WTC11 (cell line): ENCODE measurements at places on chromosomes 1 and 21.

DNA sequence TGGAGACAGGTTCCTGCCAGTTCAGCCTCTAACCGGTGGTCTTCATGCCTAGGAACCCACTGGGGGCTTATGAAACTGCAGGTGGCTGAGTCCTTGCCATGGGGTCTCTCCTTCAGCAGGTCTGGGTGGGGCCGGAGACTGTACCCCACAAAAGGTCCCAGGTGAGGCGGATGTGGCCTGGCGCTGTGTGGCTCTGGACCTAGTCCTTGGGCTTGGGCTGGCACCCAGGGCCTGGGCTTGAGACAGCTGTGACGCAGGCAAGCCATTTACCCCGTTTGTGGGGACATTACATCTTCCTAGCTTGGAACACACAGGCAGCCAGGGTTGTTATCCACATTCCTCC, 5.9 kb upstream of the SLX9 start:
- DNase-seq, result no peak

DNA sequence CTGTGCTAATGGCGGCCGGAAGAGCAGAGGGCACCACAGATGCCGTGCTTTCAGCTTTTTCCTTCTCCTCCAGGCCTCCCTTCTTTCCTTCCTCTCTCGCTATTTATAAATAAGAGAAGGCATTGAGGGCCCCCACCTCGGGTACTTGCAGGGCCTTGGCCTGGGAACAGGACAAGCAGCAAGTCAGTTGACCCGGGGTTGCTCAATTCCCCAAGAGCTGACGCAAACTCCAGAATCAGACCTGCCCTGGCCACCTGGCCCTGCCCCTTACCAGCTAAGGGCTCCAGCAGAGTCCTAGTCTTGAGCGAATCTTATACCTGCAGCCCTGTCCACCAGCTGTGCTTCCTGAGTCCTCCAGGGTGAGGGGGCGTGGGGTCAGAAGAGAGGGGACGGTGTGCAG, 13.5 kb downstream of the TNFRSF1B start:
- no peak for DNase-seq

DNA sequence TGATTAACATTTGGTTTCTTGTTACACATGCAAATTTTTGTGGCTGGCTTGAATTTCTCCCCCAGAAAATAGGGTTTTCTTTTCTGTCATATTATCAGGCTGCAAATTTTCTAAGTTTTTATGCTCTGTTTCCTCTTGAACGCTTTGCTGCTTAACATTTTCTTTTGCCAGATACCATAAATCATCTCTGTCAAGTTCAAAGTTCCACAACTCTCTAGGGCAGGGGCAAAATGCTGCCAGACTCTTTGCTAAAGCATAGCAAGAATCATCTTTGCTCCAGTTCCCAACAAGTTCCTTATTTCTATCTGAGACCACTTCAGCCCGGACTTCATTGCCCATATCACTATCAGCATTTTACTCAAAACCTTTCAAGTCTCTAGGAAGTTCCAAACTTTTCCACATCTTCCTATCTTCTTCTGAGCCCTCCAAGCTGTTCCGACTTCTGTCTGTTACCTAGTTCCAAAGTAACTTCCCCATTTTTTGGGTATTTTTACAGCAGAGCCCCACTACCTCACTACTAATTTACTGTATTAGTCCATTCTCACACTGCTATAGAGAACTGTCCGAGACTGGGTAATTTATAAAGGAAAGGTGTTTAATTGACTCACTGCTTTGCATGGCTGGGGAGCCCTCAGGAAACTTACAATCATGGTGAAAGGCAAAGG, 486.9 kb upstream of the NCAM2 start:
- no peak for DNase-seq

GRCh38 chr1:68551459-68551858, 54.6 kb upstream of the DEPDC1 start:
- no peak for DNase-seq

DNA sequence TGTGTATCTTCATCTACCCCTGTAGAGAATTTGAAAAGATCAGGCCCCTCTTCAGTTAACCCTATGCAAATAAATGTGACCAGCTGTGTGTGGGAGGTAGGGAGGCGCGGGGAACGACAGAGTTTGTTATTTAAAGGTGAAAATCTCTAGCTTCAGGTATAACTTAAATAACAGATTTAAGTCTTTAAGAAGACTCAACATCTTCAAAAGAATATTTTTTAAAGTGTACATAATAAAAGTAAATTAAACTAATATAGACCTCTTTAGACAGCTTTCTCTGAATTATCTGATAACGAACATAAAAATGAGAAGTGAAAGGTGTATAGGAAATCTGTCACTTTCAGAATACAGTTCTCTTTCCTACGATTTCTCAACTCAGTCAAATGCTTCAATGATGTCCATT, 16.0 kb downstream of the ANGPTL3 start:
- DNase-seq, result no peak

DNA sequence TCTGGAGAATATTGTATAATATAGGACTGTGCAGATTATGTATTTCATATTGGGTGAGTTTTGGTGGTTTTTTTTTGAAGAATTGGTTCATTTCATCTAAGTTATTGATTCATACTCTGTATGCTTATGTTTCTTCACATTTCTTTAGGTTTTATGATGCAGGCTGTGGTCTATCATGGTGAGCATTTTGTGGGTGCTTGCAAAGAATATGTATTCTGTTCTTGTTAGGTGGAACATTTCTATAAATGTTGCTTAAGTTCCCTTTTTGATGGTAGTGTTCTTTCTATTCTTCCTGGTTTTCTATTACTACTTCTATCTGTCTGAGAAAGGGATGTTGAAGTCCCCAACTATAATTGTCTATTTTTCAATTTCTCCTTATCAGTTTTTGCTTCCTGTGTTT, 42.6 kb downstream of the PKN2 start:
- DNase-seq, result no peak

GRCh38 chr21:27614231-27614630, 647.3 kb upstream of the ADAMTS5 start:
- DNase-seq, result no peak

DNA sequence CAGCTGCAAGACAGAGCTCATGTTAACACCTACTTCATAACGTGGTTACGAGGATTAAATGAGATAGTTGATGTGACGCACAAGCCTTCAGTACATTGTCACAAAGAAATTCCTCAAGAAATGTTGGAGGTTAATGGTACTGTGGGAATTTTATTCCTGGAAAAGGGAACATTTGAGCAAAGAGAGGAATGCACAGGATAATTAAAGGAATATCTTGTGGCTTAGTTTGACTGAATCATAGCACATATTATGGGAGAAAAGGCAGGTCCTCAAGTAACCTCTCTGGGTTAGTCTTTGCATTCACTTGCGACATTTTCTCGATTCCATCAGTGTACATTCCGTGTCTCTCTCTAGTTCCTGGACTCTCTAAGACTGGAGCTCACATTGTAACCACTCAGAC, 300.2 kb upstream of the DUSP10 start:
- DNase-seq, result no peak

DNA sequence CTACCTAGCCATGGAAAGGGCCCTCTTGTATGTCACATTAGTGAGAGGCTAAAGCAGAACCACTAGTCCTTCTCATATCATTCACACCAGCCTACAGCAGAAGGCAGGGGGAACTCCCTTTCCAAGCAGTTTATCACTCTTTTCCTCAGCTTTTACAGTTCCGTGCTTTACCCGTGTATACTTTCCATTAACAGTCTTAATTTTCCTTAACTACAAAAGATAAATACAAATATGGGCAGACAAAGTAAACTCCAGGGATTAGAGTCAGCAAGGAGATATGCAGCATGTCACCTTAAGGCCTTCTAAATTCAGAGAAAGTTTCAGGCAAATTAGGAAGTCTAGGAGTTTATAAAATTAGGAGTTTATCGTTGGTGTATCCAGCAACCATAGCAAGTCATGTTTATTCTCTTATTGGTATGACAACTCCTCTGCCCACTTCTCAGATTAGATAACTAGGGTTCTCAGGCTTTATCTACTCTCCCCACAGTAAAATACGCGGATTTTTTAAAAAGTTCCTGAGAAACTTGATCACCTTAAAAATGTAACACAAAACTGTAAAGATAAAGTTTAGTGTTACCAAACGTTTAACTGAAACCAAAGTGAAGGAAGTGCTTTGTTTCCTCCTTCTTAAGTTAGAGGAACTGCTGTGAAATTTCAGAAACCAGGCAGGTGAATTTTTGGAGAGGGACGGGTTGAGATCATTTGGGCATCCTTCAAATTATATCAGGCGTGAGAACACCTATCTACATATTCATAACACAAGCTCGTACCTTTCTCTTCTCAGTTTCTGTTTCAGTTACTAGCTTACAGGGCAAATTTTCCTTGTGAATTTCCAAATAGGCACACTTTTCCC, 42.7 kb upstream of the SLC19A2 start:
- no peak for DNase-seq
